ENCODE measurements at places on chromosomes 4 and X.

DNA sequence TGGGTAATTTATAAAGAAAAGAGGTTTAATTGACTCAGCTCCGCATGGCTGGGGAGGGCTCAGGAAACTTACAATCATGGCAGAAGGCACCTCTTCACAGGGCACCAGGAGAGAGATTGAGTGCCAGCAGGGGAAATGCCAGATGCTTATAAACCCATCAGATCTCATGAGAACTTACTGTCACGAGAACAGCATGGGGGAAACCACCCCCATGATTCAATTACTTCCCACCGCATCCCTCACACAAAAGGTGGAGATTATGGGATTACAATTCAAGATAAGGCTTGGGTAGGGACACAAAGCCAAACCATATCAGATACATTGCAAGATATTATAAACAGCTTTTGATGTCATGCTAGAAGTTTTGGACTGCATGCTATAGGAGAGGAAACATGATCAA is 204.3 kb downstream of the VEGFC start:
- no peak for DNase-seq
- H3K4me1 ChIP-seq = no peaks in the 10 kb centered on the region
- H3K4me3 ChIP-seq = no peak overlapping the region
- no peak overlapping the region for H3K27ac ChIP-seq
- no peaks in the 10 kb centered on the region for H3K36me3 ChIP-seq
- no peaks in the 10 kb centered on the region for H3K27me3 ChIP-seq

DNA sequence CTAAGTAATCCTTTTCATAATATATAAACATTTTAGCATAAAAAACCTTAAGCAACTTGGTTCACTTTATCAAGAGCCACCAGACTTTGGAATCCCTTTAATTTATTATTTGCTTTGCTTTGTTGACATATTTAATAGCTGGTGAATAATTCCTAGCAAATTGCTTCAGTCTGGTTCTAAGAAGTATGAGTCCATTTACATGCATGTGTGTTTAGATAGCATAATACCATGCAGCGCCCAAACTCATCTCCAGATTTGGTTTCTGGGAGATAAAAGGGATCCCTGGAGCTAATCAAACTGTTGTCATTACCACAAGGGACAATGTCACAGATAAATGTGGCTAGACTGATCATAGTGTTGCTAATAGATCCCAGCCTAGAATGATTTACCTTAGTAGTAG is 111.8 kb downstream of the TMEM144 start:
- H3K27me3 ChIP-seq = no peaks in the 10 kb centered on the region
- no peaks in the 10 kb centered on the region for H3K36me3 ChIP-seq
- no peak for DNase-seq
- no peak overlapping the region for H3K4me3 ChIP-seq
- H3K4me1 ChIP-seq = no peaks in the 10 kb centered on the region

DNA sequence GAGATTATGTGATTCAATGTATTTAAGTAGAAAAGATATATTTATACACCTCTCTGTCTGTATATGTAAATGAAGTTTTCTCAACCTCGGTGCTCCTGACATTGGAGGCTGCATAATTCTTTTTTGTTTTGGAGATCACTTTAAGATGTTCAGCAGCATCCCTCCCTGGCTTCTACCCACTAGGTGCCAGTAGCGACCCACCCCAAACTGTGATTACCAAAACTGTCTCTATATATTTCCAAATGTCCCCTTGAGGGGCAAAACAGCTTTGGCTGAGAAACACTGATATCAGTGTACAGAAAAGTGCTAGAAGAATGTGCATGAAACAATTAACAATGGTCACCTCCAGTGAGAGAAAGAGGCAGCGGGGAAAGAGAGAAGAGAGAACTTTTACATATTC is 51.2 kb downstream of the DCX start:
- H3K27me3 ChIP-seq = no peaks in the 10 kb centered on the region
- no peaks in the 10 kb centered on the region for H3K4me1 ChIP-seq
- no peaks in the 10 kb centered on the region for H3K36me3 ChIP-seq
- no peak for DNase-seq
- H3K27ac ChIP-seq = no peak overlapping the region

GRCh38 chrX:118498351-118498750 is 2.7 kb downstream of the DOCK11 start:
- H3K27me3 ChIP-seq = no peaks in the 10 kb centered on the region
- no peak overlapping the region for H3K4me3 ChIP-seq
- DNase-seq = no peak
- no peaks in the 10 kb centered on the region for H3K4me1 ChIP-seq
- no peaks in the 10 kb centered on the region for H3K36me3 ChIP-seq

DNA sequence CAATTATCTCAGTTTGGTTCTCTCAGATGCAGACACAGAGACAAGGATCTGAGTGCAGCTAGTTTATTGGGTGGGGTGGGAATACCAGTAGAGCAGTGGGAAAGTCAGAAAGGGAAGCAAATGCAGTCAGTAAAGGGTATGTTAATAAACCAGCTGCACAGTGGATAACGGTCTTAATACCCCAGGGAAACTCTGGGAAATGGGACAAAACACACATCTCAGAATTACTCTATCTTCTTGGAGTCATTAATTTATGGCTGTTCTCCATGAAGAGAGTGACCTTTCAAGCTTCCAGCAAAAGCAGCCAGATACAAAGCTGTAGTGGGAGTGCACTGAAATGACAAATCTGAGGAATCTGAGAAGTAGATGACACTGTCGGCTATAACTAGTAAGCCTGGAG is 73.3 kb upstream of the NALF2 start:
- no peak overlapping the region for H3K27ac ChIP-seq
- H3K27me3 ChIP-seq = no peaks in the 10 kb centered on the region
- DNase-seq = no peak
- no peak overlapping the region for H3K4me3 ChIP-seq
- H3K36me3 ChIP-seq = no peaks in the 10 kb centered on the region
- H3K4me1 ChIP-seq = peaks cover 9% of the 10 kb centered on the region

DNA sequence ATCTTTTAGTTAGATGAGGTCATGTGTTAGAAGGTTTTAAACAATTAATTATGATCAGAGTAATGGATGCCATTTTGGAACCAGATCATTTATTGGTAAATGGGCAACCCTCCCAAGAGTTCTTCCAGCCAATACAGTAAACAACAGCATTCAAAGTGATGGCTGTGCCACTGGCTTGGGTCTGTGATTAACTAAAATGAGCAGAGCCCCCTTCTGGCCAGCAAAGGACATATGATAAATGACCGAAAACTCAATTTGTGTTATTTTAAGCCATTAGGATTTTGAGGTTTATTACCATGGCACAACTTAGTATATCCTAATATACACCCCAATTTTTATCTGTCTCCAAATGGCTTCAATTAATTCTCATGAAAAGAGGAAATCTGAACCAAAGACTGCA is 90.8 kb upstream of the NPFFR2 start:
- H3K4me1 ChIP-seq = no peaks in the 10 kb centered on the region
- H3K27me3 ChIP-seq = no peaks in the 10 kb centered on the region
- DNase-seq = no peak
- H3K36me3 ChIP-seq = no peaks in the 10 kb centered on the region
- H3K4me3 ChIP-seq = no peak overlapping the region

DNA sequence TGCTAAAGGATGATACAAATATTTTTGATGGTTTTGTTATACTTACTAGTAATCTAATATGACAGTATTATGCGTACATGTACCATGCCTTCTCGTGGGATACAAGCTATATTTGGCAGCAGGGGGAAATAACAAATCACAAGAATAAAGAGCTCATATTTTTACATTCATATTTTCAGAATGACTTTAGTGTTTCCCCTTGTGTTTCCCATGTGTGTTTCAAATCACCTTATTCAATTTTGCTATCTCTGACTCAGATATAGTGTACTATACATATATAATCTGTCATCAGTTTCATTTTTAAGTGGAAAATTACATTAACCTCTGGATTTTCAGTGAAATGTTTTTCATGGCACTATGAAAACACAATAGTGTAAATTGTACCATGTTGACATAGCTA is 146.8 kb downstream of the RPA4 start:
- H3K27me3 ChIP-seq = no peaks in the 10 kb centered on the region
- H3K27ac ChIP-seq = no peak overlapping the region
- peaks cover 14% of the 10 kb centered on the region for H3K4me1 ChIP-seq
- no peaks in the 10 kb centered on the region for H3K36me3 ChIP-seq
- H3K4me3 ChIP-seq = no peak overlapping the region

- H3K4me1 ChIP-seq = no peaks in the 10 kb centered on the region
- H3K36me3 ChIP-seq = peaks cover 14% of the 10 kb centered on the region
- peak overlapping the region; percentile 3 for H3K27ac ChIP-seq
- H3K4me3 ChIP-seq = no peak overlapping the region
These were observed 11.2 kb downstream of the SLC25A6 start for GRCh38 chrX:1380672-1381233.

- no peak overlapping the region for H3K27ac ChIP-seq
- peaks cover 3% of the 10 kb centered on the region for H3K4me1 ChIP-seq
- peaks cover 11% of the 10 kb centered on the region for H3K36me3 ChIP-seq
- H3K4me3 ChIP-seq = no peak overlapping the region
These were observed 3.4 kb downstream of the AIFM1 start for GRCh38 chrX:130162094-130162735.

- peaks cover 4% of the 10 kb centered on the region for H3K36me3 ChIP-seq
- no peak overlapping the region for H3K4me3 ChIP-seq
- no peaks in the 10 kb centered on the region for H3K4me1 ChIP-seq
- no peak for DNase-seq
- H3K27ac ChIP-seq = no peak overlapping the region
These were observed 11.7 kb downstream of the BBS12 start for GRCh38 chr4:122744229-122744628.

- peaks cover 2% of the 10 kb centered on the region for H3K4me1 ChIP-seq
- no peaks in the 10 kb centered on the region for H3K27me3 ChIP-seq
- H3K36me3 ChIP-seq = no peaks in the 10 kb centered on the region
- DNase-seq = no peak
- H3K27ac ChIP-seq = no peak overlapping the region
- no peak overlapping the region for H3K4me3 ChIP-seq
These were observed 3.4 kb downstream of the RHOH start for GRCh38 chr4:40199999-40200874.

- H3K4me3 ChIP-seq = no peak overlapping the region
- DNase-seq = no peak
- no peaks in the 10 kb centered on the region for H3K4me1 ChIP-seq
- no peaks in the 10 kb centered on the region for H3K36me3 ChIP-seq
- no peak overlapping the region for H3K27ac ChIP-seq
- H3K27me3 ChIP-seq = no peaks in the 10 kb centered on the region
These were observed 14.0 kb upstream of the ARHGAP10 start for GRCh38 chr4:147717878-147718277.

GRCh38 chr4:83013902-83014301 is 3.3 kb upstream of the LIN54 start:
- no peak for DNase-seq
- H3K27ac ChIP-seq = no peak overlapping the region
- H3K36me3 ChIP-seq = no peaks in the 10 kb centered on the region
- no peak overlapping the region for H3K4me3 ChIP-seq
- no peaks in the 10 kb centered on the region for H3K27me3 ChIP-seq

DNA sequence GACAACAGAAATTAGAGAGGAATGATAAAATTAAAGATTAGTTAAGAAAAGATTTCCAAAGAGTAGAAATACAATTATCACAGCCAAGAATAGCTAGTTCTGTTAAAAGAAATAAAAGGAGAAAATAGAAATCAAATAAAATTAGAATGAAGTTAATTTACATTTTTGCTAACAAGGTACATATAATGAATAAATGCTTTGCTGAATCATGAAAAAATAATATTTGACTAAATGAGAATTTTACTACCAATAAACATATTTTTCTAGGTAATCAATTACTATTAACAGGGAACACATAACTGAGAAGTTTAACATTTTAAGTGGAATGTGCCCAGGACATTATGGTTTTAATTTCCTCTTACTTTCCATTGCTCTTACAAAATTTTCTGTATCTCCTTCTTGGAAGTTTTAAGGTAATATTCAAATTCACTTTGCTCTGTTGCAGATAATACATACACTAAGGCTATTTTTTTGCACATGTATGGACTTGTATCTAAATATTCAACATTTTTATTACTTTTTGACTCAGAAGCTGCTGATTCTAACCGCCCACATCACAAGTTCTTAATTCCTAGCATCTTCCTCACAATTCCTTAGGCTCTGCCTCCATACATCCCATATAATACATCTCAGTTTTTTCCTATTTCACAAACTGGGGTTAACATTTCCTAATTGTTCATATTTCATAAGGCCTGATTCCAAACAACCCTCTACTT is 870.7 kb upstream of the INTU start:
- no peaks in the 10 kb centered on the region for H3K27me3 ChIP-seq
- no peak overlapping the region for H3K4me3 ChIP-seq
- H3K4me1 ChIP-seq = no peaks in the 10 kb centered on the region
- no peaks in the 10 kb centered on the region for H3K36me3 ChIP-seq

GRCh38 chr4:108181704-108182103 is 13.0 kb upstream of the LEF1 start:
- H3K4me1 ChIP-seq = peaks cover 11% of the 10 kb centered on the region
- H3K36me3 ChIP-seq = no peaks in the 10 kb centered on the region
- H3K27me3 ChIP-seq = no peaks in the 10 kb centered on the region
- no peak overlapping the region for H3K27ac ChIP-seq

- H3K36me3 ChIP-seq = no peaks in the 10 kb centered on the region
- no peak overlapping the region for H3K27ac ChIP-seq
- H3K4me1 ChIP-seq = no peaks in the 10 kb centered on the region
- no peak for DNase-seq
- no peaks in the 10 kb centered on the region for H3K27me3 ChIP-seq
These were observed 541.4 kb upstream of the BOD1L1 start for GRCh38 chr4:14168919-14169318.

- H3K4me1 ChIP-seq = no peaks in the 10 kb centered on the region
- no peak overlapping the region for H3K27ac ChIP-seq
- no peaks in the 10 kb centered on the region for H3K27me3 ChIP-seq
- DNase-seq = no peak
These were observed 133.6 kb upstream of the FAM9C start for GRCh38 chrX:13177921-13178566.

DNA sequence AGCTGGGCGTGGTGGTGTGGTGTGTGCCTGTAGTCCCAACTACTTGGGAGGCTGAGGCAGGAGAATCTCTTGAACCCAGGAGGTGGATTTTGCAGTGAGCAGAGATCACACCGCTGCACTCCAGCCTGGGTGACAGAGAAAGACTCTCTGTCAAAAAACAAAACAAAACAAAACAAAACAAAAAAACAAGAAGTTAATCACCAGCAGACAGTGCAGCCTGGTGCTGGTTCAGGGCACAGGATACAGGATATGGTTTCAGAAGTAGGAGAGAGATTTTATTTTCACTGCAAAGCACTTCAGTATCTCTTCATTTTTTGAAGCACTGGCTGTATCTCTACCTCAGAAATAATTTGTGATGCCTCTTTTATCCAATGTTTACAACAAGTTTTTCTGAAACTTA is 1222.9 kb upstream of the PRKX start:
- H3K4me1 ChIP-seq = no peaks in the 10 kb centered on the region
- DNase-seq = no peak
- H3K27me3 ChIP-seq = no peaks in the 10 kb centered on the region
- no peak overlapping the region for H3K4me3 ChIP-seq
